ENCODE measurements at places on chromosomes 5 and 9. TPM values are rescaled to one million over a fixed set of nuclear protein-coding genes. Genes with fewer than 3 reads are reported as not detected.

PRR16 gene
- total RNA-seq, result not detected

GABRA1 gene
- not detected for total RNA-seq

ALAD gene
- 16.1 TPM for total RNA-seq

HAVCR2 gene
- total RNA-seq, result 10.2 TPM

NSG2 gene
- total RNA-seq, result not detected

PCDHB8 gene
- total RNA-seq, result not detected

SLC34A1 gene
- total RNA-seq, result not detected

- peaks cover 69% of the 10 kb centered on the region for H3K27me3 ChIP-seq
- no peaks in the 10 kb centered on the region for H3K36me3 ChIP-seq
- peak; percentile 52 for DNase-seq
- no peak overlapping the region for H3K4me3 ChIP-seq
Measured at GRCh38 chr5:138668451-138669380, 84.5 kb upstream of the CTNNA1 start.

DNA sequence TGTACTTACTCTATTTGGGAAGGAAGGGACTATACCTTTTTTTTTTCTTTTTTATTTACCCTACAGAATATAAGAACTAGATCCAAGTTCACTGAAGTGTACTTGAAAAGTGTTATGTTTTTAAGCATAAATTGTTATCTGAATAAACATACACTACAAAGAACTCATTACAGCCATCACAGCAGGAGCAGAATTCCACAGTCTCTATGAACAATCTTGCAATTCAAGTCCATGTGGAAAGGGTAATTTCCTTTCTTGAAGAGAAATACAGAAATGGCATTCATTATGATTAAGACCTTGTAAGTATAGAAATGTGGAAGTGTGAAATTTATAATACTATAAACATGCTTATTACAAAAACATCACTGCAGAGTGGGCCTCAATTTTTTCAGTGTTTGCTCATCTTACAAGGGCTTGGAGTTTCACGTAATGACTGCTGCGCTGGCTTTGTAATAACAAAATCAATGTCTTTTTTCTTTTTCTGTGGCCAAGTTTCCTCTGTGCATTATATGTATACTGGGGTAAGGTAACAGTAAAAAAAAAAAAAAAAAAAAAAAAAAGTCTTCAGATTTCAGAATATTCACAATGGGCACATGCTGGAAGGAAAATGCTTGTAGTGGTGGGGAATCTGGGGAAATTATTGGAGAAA lies 77.0 kb upstream of the GNA14 start:
- no peak for DNase-seq
- H3K4me3 ChIP-seq, result no peak overlapping the region
- no peaks in the 10 kb centered on the region for H3K27me3 ChIP-seq
- peak overlapping the region; percentile 57 for H3K27ac ChIP-seq
- H3K4me1 ChIP-seq, result peaks cover 47% of the 10 kb centered on the region
- peaks cover 33% of the 10 kb centered on the region for H3K36me3 ChIP-seq

GRCh38 chr5:1245905-1246576 lies 20.9 kb downstream of the SLC6A18 start:
- H3K4me1 ChIP-seq, result no peaks in the 10 kb centered on the region
- H3K36me3 ChIP-seq, result no peaks in the 10 kb centered on the region
- peaks cover 10% of the 10 kb centered on the region for H3K27me3 ChIP-seq
- no peak overlapping the region for H3K27ac ChIP-seq
- no peak for DNase-seq

DNA sequence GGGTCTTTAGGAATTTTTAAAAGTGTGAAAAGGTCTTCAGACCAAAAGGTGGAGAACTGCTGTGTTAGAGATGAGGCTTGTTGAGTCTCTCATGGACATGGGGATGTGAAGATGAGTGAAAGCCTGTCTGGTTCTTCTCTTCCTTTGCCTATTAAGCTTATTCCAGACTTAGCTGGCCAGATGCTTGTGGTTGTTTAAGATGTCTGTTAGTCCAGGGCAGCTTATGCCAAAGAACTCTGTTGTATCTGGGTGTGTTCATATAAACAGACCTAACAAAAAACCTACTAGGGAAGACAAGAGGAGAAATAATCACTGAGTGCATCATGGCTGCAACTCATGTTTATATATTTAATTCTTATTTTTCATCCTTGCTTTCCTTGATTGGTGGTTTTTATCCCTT lies 57.5 kb upstream of the NCS1 start:
- no peak overlapping the region for H3K4me3 ChIP-seq
- peaks cover 24% of the 10 kb centered on the region for H3K36me3 ChIP-seq
- no peaks in the 10 kb centered on the region for H3K27me3 ChIP-seq

GRCh38 chr5:95152535-95152934 lies 132.4 kb downstream of the MCTP1 start:
- H3K36me3 ChIP-seq, result no peaks in the 10 kb centered on the region
- no peak overlapping the region for H3K27ac ChIP-seq
- peaks cover 2% of the 10 kb centered on the region for H3K27me3 ChIP-seq
- no peak overlapping the region for H3K4me3 ChIP-seq

DNA sequence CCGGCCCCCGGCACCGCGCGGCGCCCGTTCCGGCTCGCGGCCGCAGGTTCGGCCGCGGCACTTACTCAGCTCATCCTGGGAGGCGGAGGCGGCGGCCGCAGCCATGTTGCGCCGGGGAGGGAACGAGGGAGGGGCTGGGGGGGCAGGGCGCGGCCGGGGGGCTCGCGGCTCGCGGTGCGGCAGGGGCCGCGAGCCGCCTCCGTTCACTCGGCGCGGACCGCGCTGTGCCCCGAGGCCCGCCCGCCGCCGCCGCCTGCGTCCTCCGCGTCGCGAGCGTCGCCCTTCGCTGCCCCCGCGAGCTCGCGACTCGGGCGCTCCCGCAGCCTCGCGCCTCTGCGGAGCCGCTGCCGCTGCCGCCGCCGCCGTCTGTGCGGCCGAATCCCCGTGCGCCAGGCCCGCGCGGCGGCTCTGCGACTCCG lies 735 bp downstream of the ECPAS start:
- no peaks in the 10 kb centered on the region for H3K27me3 ChIP-seq
- no peak overlapping the region for H3K27ac ChIP-seq
- H3K4me3 ChIP-seq, result no peak overlapping the region

- no peaks in the 10 kb centered on the region for H3K36me3 ChIP-seq
- H3K4me3 ChIP-seq, result no peak overlapping the region
- no peak overlapping the region for H3K27ac ChIP-seq
- no peaks in the 10 kb centered on the region for H3K4me1 ChIP-seq
- peaks cover 5% of the 10 kb centered on the region for H3K27me3 ChIP-seq
- DNase-seq, result no peak
Measured at GRCh38 chr9:91726406-91727100, 223.5 kb downstream of the ROR2 start.

- DNase-seq, result no peak
- H3K4me1 ChIP-seq, result no peaks in the 10 kb centered on the region
- H3K27ac ChIP-seq, result no peak overlapping the region
- no peak overlapping the region for H3K4me3 ChIP-seq
- H3K36me3 ChIP-seq, result no peaks in the 10 kb centered on the region
- peaks cover 2% of the 10 kb centered on the region for H3K27me3 ChIP-seq
Measured at GRCh38 chr9:110994771-110995241, 43.5 kb downstream of the LPAR1 start.

DNA sequence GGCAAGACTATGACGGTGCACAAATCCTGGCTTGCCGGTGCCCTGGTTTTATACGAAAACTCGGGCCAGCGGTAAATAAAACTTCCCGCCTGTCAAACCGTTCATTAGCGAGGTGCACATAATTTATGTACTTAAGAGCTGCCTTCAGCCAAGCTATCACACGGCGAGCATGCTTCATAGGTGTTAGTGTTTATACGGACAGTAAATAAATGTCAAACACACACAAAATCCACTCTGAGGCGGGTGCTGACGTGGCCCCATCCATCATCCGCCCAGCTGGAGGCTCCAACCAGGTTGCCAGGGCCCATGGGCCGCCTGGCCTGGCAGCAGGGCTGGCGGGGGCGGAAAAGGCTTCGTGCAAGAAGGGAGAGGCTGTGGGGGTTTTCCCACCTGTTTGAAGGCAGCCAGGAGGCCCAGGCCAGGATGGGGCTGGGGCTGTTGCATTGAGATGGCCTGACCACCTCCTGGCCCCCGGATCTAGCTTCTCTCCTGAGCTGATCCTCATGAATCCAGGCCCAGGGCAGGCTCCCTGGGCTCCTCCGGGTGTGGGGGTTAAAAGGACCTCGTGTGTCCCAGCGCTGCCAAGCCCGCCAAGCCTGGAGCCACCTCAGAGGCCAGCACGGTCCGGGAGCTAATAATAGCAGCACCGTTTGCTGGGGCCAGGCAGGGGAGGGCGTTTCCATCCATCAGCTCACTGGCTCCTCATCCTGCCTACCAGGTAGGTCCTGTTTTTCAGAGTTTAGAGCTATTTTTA lies 43.2 kb downstream of the BARX1 start:
- H3K4me1 ChIP-seq, result peaks cover 5% of the 10 kb centered on the region
- no peak overlapping the region for H3K27ac ChIP-seq
- no peak for DNase-seq
- no peak overlapping the region for H3K4me3 ChIP-seq
- H3K27me3 ChIP-seq, result no peaks in the 10 kb centered on the region

DNA sequence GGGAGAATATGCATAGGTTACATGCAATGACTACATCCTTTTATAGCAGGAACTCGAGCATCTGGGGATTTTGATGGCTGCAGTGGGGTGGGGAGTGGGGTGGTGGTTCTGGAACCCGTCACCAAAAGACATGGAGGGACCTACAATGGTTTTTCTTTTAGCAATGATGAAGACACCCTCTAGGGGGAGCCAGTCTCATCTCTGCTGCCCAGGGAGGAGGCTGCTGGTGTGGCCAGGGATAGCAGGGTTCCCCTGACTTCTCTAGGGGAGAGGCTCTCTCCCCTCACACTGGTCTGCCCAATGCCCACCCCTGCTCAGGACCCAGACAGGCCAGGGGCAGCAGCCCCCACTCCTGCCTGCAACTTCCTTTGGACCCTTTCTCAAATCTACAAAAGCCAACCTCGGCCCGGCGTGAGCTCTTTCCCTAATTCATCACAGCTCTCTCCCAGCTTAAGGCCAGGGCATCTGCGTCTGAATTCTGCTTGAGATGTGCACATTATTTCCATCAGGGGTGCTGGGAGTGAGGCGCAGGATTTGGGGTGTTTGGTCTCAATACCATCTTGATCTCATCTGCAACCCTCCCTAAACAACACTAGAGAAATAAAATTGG lies 73.6 kb upstream of the RETREG1 start:
- H3K4me3 ChIP-seq, result no peak overlapping the region
- H3K36me3 ChIP-seq, result no peaks in the 10 kb centered on the region
- DNase-seq, result peak; percentile 36
- peaks cover 3% of the 10 kb centered on the region for H3K4me1 ChIP-seq
- no peak overlapping the region for H3K27ac ChIP-seq

GRCh38 chr5:139684350-139684880 lies 36.3 kb downstream of the CXXC5 start:
- no peaks in the 10 kb centered on the region for H3K36me3 ChIP-seq
- peaks cover 6% of the 10 kb centered on the region for H3K4me1 ChIP-seq
- H3K27ac ChIP-seq, result no peak overlapping the region
- H3K4me3 ChIP-seq, result no peak overlapping the region

- H3K27ac ChIP-seq, result no peak overlapping the region
- H3K4me1 ChIP-seq, result no peaks in the 10 kb centered on the region
- H3K36me3 ChIP-seq, result no peaks in the 10 kb centered on the region
- no peak for DNase-seq
- H3K27me3 ChIP-seq, result peaks cover 3% of the 10 kb centered on the region
Measured at GRCh38 chr5:149166591-149167100, 25.4 kb downstream of the ABLIM3 start.

GRCh38 chr5:10317825-10318682 lies 10.4 kb upstream of the CMBL start:
- DNase-seq, result no peak
- no peaks in the 10 kb centered on the region for H3K27me3 ChIP-seq
- no peak overlapping the region for H3K27ac ChIP-seq
- no peaks in the 10 kb centered on the region for H3K4me1 ChIP-seq
- H3K4me3 ChIP-seq, result no peak overlapping the region

DNA sequence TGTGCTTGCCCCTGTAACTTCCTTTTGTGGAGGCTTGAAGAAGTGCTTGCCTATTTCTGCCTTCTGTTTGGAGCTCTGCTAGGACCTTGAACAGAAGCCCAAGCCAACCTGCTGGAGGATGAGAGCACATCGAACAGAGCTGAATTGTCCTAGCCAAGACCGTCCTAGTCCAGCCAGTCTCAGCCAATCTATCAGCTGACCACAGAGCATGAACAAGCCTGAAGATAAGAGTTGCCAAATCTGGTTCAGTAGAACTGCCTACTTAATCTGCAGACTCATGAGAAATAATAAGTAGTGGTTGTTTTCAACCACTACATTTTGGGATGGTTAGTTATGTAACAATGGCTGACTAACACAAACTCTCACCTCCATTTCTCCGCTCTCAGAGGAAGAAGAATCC lies 4.4 kb upstream of the SNX2 start:
- no peak overlapping the region for H3K27ac ChIP-seq
- H3K4me3 ChIP-seq, result no peak overlapping the region
- no peak for DNase-seq
- no peaks in the 10 kb centered on the region for H3K27me3 ChIP-seq
- no peaks in the 10 kb centered on the region for H3K4me1 ChIP-seq
- no peaks in the 10 kb centered on the region for H3K36me3 ChIP-seq
